DND-41 (cell line): ENCODE measurements at places on chromosomes 3 and 15.

DNA sequence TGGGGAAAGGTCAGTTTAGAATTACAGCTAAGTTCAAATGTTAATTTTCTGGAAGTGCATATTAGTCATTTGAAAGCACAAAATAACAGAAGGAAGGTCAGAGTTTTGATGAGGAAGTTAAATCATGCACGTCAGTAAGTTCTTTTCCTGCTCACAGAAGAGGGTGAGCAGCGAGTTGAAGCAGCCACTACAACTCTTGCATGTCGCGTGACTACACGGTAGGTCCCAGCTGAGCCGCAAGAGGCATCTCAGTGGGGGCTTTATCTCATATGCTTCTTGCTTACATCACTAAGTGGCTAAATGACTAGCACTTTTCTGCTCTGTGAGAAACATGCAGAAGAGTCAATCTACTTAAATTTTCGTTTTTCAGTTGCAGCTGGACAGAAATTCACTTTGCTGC, 21.3 kb upstream of the SEC62 start:
- H3K27me3 ChIP-seq = peaks cover 9% of the 10 kb centered on the region
- H3K4me1 ChIP-seq = no peaks in the 10 kb centered on the region
- no peak overlapping the region for H3K27ac ChIP-seq
- H3K4me3 ChIP-seq = no peak overlapping the region
- no peaks in the 10 kb centered on the region for H3K36me3 ChIP-seq

DNA sequence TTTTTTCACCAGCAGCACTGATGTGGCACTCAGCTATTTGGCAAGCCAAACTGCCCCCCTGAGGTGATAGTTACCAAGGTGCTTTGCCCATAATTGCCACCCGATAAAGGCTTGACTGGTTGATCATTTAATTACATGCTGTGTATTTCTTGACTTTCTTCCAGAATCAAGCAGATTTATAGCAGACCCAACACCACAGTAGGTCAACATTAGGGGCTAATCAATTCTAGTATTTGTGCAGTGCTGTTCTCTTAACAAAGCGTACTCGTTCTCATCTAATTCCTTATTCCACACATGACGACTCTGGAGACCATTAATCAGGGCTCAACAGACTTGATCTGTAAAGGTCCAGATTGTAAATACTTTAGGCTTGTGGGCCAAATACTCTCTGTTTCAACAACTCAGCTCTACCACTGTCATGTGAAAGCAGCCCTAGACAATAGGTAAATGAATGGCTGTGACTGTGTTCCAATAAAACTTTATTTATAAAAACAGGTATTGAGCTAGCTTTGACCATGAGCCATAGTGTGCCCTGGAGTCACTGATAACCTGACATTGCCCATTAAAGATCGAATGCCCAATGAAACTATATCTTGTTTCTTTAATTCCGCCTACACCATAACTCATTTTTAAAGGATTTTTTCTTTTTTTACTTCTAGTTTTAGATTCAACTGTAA, 119.1 kb upstream of the TMC3 start:
- H3K27me3 ChIP-seq = no peaks in the 10 kb centered on the region
- H3K4me1 ChIP-seq = no peaks in the 10 kb centered on the region
- H3K4me3 ChIP-seq = no peak overlapping the region
- no peak overlapping the region for H3K27ac ChIP-seq
- no peaks in the 10 kb centered on the region for H3K36me3 ChIP-seq

- H3K27me3 ChIP-seq = peaks cover 2% of the 10 kb centered on the region
- H3K4me3 ChIP-seq = no peak overlapping the region
- no peaks in the 10 kb centered on the region for H3K36me3 ChIP-seq
- no peak overlapping the region for H3K27ac ChIP-seq
- no peak for DNase-seq
Observed at GRCh38 chr15:50163719-50164410, 18.1 kb upstream of the SLC27A2 start.

DNA sequence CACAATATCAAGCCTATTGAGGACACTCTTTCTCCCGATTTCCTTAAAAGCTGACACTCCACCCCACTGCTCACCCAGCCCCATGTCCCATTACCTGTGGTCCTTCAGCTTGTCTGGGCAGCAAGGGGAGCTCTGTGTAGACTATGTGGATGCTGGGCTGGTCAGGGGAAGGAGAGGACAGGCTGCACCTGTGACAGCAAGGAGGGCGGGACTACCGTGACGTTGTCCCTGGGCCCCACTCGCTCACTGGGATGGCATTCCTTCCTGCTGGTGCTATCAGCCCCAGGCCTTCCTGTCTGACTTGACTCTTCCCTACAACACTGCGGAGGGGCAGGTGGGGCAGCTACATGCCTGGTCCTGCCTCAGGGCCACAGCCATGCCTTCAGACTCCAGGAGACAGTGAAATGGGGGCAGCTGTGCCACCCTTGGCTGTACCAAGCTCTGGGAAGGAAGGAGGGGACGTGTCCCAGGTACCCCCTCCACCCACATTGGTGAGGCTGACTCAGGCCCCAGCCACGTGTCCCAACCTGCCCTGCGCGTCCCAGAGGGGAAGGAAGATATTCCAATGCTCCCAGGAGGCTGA, at the start of gene TMEM40:
Gene TMEM40 (minus strand): TSS at position 163 of the 583 bp plus-strand sequence. CDS start 9,427 bp downstream, outside the sequence.
- no peaks in the 10 kb centered on the region for H3K36me3 ChIP-seq
- no peak for DNase-seq
- no peak within 1 kb of the TSS for H3K4me3 ChIP-seq
- H3K4me1 ChIP-seq = no peaks in the 10 kb centered on the region

DNA sequence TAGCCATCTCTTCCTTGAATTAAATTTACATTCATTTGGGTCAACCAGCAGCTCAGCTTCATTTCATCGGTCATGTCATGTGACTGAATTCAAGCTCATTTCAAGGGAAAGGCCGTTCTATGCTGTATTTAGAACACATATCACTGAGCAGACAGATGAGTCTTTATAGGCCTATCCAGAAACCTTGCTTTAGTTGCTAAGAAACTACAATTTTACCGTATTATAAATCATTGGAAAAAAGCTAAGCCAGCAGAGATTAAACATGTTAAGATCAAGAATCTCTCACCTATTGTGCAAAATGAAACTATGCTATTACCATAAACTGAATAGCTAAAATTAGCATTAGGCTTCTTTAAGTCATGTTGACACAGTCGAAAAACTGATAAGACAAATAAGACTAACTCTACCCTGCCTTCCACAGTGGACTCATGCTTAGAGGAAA, 2.2 kb downstream of the NPTN start:
- H3K36me3 ChIP-seq = no peaks in the 10 kb centered on the region
- no peak overlapping the region for H3K4me3 ChIP-seq
- H3K27me3 ChIP-seq = no peaks in the 10 kb centered on the region
- no peak for DNase-seq

DNA sequence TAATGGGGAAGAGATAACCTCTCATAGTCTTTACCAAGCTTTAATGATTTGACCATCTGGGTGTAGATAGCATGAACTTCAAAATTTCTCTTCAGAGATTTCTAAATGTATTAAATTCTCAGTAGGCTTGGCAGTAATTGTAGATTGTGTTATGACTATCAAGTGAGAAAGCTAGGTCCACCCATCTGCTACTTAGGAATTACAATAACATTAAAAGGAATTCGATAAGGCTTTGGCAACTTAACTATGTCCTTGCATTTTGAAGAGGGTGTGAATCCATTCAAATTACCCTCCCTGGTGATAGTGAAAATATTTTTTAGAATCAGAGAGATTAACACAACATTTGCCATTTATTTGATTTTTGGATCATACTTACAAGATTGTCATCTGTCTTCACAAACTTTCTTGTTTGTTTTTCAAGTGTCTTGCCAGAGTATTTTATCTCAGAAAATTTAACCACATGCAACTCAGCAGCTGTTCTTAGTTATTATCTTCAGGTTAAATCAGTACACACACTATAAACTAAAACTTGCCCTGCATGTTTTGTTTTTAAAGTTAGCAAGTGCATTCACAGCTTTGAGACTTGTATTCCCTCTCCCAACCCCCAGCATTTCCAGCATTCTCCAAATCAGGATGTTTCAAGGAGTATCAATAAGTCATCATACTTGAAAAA, 69.6 kb upstream of the COL8A1 start:
- no peak overlapping the region for H3K27ac ChIP-seq
- no peaks in the 10 kb centered on the region for H3K4me1 ChIP-seq
- no peak overlapping the region for H3K4me3 ChIP-seq
- H3K27me3 ChIP-seq = no peaks in the 10 kb centered on the region

DNA sequence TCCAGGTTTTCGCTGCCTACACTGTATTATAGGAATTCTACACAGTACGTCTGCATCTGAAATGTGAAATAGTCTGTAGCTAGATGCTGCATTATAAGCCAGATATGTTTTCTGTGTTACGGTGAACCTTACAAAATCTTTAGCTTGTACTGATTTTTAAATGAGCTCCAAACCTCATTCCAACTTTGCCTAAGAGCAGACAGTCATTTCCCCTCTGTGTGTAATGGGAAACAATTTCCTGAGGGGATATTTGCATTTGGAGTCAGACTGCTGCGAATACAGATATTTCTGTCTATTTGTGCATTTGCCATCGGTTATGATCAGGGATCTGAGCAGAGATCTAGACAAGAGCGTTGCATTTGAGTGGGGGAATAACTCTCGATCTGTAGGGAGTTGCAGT, 37.5 kb downstream of the ARNT2 start:
- no peak overlapping the region for H3K4me3 ChIP-seq
- H3K27me3 ChIP-seq = peaks cover 12% of the 10 kb centered on the region
- DNase-seq = no peak
- no peak overlapping the region for H3K27ac ChIP-seq
- H3K4me1 ChIP-seq = no peaks in the 10 kb centered on the region

DNA sequence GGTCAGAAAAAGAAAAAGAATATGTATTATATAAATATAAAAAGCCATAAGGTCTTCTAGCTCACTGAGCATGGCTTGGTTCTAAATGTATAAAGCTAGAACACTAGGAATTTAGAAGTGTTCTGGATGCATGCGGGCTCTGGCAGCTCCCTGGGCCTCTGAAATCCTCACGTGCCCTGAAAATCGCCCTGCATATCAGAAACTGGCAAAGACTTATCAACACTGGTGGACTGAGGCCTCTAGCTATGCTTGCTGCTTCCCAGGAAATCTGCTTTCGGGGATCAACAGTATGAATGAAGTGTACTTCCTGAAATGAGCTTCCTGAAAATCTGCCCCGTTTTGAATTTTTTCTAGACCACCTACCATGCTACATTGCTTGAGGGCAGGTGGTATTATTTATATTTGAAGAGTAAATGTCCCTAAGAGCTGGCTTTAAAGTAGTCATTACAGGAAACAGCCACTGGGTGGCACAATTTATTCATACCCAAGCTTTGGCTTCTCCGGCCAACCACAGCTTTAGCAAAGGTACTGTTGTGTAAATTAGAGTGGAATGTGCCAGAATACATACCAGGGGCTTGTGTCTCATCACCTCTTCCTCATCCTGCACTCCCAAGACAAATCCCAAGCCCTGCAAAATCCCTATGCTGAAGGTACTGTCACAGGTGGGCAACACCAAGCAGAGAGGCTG, 17.7 kb downstream of the CRTAP start:
- no peak overlapping the region for H3K4me3 ChIP-seq
- H3K36me3 ChIP-seq = peaks cover 79% of the 10 kb centered on the region
- no peak overlapping the region for H3K27ac ChIP-seq
- peak; percentile 49 for DNase-seq
- H3K4me1 ChIP-seq = no peaks in the 10 kb centered on the region
- no peaks in the 10 kb centered on the region for H3K27me3 ChIP-seq

DNA sequence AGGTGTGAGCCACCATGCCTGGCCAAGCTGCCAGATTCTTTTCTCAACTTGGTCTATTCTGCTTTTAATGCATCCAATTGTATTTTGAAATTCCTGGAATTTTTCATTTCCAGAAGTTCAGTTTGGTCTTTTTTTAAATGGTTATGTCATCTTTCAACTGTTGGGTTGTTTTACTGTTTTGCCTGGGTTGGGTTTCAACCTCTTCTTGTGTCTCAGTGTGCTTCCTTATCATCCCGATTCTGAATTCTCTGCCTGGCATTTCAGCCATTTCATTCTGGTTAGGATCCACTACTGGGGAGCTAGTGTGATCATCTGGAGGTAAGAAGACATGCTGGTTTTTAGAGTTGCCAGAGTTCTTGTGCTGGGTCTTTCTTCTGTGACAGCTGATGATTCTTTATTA, 61.5 kb downstream of the LRRC49 start:
- H3K4me3 ChIP-seq = no peak overlapping the region
- no peaks in the 10 kb centered on the region for H3K36me3 ChIP-seq

- DNase-seq = no peak
- H3K4me1 ChIP-seq = no peaks in the 10 kb centered on the region
- no peak overlapping the region for H3K4me3 ChIP-seq
- H3K27ac ChIP-seq = no peak overlapping the region
- no peaks in the 10 kb centered on the region for H3K27me3 ChIP-seq
Observed at GRCh38 chr3:26099692-26100091, 309.8 kb downstream of the OXSM start.

DNA sequence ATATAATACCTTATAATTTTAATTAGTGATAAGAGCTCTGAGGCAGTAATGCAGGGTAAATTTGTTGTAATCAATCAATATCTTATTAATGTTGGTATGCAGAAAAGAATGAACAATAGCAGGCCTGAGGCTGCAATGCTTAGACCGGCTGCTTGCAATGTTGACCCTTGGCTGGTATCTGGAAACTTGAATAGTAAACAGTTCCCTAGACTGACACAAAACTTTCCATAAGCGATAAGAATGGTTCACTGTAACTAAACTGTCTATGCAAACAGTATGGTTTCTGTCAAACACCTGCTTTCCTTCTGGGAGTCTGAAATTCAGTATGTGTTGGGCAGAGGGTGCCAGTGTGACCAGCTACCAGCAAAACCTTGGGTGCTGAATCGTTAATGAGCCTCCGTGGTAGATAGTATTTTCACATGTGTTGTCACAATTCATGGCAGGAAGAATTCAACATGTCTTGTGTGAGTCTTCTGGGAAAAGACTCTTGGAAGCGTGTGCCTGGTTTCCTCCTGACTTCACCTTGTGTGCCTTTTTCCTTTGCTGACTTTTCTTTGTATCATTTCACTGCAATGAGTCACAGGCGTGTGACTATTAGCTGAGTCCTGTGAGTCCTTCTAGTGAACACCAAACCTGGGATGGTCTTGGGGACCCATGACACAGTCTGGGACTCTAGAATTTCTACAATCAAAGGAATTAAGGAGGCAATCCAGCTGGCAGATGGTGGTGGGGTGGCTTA, 30.7 kb upstream of the CLRN1 start:
- no peaks in the 10 kb centered on the region for H3K36me3 ChIP-seq
- H3K4me1 ChIP-seq = no peaks in the 10 kb centered on the region
- no peak overlapping the region for H3K27ac ChIP-seq
- DNase-seq = no peak
- H3K4me3 ChIP-seq = no peak overlapping the region
- H3K27me3 ChIP-seq = peaks cover 10% of the 10 kb centered on the region

GRCh38 chr15:57217778-57218598, 158.3 kb upstream of the CGNL1 start:
- no peak overlapping the region for H3K4me3 ChIP-seq
- H3K4me1 ChIP-seq = peaks cover 11% of the 10 kb centered on the region; the same call in 1 of the 2 replicates
- no peaks in the 10 kb centered on the region for H3K27me3 ChIP-seq
- no peak overlapping the region for H3K27ac ChIP-seq
- H3K36me3 ChIP-seq = no peaks in the 10 kb centered on the region

DNA sequence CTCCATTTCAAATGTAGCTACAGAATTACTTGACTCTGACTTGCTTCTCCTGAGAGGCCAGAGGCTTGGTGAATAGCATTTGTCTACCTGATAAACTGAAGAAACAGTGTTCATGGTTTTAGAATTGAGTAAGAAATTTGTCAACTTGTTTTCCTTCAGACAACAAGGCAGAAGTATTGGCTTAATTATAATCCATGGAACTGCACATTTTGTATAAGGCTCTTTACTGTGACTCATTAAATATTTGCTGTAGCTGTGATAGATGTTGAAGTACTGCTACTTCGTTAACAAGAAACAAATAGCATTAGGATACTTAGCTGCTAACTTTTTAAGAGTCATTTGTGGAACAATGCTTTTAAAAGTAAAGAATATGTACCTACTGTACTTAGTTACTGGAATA, 4.6 kb downstream of the UNC13C start:
- H3K4me1 ChIP-seq = no peaks in the 10 kb centered on the region
- H3K36me3 ChIP-seq = no peaks in the 10 kb centered on the region
- H3K27ac ChIP-seq = no peak overlapping the region
- H3K27me3 ChIP-seq = no peaks in the 10 kb centered on the region
- no peak for DNase-seq
